ENCODE measurements at places on chromosomes 1 and 21. TPM values are rescaled to one million over a fixed set of nuclear protein-coding genes. Genes with fewer than 3 reads are reported as not detected.

DNA sequence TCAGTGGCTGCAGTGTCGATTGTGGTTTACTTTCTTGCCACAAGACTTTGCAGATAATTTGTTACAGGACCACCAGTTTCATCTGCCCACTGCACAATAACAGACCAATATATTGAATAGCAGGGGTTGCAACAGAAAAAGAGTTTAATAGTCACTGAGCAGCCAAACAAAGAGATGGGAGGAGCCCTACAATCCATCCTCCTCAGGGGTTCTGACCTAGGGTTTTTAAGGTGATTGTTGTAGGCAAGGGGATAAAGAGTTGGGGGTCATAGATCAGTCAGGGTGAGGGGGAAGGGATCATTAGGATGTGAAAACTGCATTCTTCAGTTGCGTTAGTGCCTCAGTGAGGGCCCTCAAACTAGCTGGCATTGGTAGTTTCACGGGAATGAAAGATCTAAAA lies 110.7 kb upstream of the OLFM3 start:
- no peak for DNase-seq

GRCh38 chr1:59188413-59189213 lies 108.3 kb upstream of the FGGY start:
- no peak for DNase-seq

DNA sequence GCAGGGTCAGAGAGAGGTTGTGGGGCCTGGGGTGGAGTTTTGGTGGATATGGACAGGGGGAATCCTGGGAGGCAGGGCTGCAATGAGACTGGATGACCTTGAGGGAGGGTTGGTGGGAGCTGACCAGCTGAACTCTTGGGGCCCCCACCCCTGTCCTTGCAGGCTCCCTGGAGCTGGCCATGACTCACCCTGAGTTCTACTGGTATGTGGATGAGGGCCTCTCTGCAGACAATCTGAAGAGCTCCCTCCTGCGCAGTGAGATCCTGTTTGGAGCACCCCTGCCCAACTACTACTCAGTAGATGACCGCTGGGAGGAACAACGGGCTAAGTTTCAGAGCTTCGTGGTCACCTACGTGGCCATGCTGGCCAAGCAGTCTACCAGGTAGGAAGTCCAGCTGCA lies 23.6 kb downstream of the DISP3 start:
- no peak for DNase-seq

DNA sequence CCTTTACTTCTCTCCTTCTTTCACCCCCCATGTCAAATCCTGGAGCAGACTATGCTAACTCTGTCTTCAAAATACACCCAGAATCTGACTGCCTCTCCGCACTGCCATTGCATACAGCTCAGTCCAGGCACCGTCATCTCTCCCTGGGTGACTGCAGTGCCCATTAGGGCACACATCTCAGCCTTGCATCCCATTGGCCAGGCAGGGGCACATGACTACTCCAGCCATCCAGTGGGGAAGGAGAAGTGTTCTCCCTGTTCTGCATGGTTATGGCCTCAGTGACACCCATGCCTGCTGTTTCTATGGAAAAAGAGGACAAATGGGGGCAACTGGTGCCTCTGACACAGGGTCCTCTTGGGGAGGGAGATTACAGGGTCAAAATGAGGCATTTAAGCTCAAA lies 270.5 kb downstream of the MATN1 start:
- DNase-seq, result no peak

- DNase-seq, result no peak
Measured at GRCh38 chr1:40897513-40897912, 35.4 kb upstream of the CITED4 start.

- DNase-seq, result no peak
Measured at GRCh38 chr1:113941245-113941559, 12.1 kb downstream of the HIPK1 start.

DNA sequence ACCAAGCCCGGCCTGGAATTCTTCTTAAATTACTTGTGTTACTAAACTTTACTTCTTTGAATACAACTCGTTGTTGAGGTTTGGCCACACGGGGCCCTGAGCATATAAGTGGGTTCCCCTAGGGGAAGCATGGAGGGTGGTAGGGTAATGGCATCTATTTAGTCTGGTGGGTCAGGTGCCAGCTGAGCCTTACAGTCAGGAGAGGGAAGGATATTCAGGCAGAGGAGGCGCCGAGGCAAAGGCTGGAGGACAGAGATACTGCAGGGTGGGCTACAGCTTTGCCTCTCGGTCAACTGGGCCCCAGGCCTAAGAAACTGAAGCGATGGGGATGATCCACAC lies 424 bp upstream of the NECAP2 start:
- DNase-seq, result no peak

- no peak for DNase-seq
Measured at GRCh38 chr21:44382536-44382935, 29.1 kb downstream of the TRPM2 start.

GRCh38 chr1:149986486-149987296 lies 23.8 kb downstream of the OTUD7B start:
- DNase-seq, result no peak

- DNase-seq, result no peak
Measured at GRCh38 chr1:203772836-203773235, 7.9 kb downstream of the LAX1 start.

GRCh38 chr1:232844791-232845190 lies 39.6 kb downstream of the MAP10 start:
- no peak for DNase-seq

DNA sequence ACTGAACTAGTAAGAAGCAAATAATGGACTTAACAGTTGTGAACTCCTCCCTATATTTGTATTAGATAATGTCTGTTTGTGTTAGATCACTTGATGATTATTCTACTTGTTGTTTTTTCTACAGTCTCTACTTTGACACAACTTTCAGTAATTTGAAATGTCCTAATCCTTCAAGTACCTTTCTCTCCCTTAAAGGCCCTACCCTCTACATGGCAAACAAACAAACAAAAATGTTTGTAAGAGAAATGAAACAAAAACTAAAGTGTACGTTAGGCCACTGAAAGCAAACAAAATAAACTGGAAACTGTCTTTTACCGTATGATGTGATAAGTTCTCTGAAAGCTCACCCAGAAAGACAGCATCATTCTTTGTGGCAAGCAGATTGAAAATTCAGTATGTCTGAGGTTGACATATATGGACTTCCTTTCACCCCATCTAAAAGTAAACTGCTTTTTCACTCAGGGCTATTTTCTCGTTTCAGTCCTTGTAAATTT lies 255.9 kb upstream of the SNX7 start:
- DNase-seq, result no peak

- DNase-seq, result no peak
Measured at GRCh38 chr1:240230816-240231215, 139.1 kb downstream of the FMN2 start.

GRCh38 chr1:22967833-22968232 lies 4.8 kb downstream of the LACTBL1 start:
- DNase-seq, result no peak

GRCh38 chr1:60562740-60563139 lies 489.2 kb upstream of the C1orf87 start:
- no peak for DNase-seq

DNA sequence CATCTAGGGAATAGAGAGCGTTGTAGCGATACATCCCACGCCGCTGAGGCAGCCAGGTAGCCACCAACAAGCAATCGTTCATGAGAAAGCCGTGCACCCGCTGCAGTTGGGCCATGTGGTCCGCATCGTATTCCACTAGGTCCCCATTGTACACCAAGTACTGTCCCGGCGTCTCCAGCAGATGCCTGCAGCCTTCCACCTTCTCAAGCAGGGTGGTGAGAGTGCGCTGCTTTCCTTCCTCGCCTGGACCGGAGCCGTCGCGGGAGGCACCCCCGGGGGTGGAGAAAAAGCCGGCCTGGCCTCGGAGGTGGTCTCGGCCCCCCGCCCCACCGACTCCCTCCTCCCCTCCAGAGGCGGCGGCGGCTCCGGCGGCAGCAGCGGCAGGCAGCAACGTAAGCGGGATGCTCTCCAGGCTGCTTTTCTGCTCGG lies 595 bp downstream of the EXOC8 start:
- DNase-seq, result no peak

- no peak for DNase-seq
Measured at GRCh38 chr1:151001602-151002001, 5.1 kb downstream of the MINDY1 start.

DNA sequence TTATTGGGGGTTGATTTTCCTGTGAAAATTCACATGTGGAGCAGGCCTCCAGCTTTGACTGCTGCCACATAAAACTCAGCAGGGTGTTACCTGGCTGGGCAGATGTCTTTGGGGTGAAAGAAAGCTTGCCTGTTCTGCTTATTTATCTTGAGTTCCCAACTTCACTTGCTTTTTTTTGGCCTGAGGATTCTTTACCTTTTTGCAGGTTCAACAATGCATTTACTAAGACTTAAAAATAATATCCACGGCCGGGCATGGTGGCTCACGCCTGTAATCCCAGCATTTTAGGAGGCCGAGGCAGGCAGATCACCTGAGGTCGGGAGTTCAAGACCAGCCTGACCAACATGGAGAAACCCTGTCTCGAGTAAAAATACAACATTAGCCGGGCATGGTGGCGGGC lies 509.1 kb downstream of the KIF26B start:
- no peak for DNase-seq

DNA sequence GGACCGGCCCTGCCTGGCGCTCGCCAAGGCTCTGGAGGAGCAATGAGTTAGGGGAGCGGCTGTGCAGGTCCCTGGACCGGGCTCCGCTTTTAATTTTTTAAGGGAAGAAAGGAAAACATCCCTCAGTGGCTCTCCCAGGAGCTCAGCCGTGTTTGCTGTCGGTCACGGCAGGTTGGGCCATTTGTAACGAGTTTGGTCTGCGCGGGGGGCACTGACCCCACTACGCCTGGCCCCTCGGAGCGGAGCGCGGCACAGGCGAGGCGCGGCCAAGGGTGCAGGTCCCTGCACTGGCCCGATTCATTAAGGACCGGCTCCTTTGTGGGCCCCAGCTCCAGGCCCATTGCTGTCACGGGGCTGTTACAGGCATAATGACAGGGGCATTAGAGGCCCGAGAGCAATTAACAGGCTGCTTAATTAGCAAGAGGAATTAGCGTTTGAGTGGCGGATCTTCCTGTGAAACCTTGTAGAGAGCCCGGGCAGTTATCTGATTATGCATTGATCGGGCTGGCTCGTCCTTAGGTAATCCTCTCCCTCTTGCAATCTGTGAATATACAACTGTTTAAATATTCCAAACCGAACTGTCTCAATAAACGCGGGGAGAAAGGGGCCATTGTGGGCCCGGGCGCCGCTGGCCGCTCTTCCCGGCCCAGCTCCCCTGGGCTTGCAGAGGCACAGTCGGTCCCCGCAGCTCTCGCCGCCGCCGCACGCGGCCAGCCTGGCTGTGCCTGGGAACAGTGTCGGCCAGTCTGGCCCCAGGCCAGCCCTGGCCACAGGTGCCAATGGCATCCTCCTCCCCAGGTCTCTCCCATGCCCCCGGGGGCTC lies 56.8 kb downstream of the PRDM16 start:
- no peak for DNase-seq

DNA sequence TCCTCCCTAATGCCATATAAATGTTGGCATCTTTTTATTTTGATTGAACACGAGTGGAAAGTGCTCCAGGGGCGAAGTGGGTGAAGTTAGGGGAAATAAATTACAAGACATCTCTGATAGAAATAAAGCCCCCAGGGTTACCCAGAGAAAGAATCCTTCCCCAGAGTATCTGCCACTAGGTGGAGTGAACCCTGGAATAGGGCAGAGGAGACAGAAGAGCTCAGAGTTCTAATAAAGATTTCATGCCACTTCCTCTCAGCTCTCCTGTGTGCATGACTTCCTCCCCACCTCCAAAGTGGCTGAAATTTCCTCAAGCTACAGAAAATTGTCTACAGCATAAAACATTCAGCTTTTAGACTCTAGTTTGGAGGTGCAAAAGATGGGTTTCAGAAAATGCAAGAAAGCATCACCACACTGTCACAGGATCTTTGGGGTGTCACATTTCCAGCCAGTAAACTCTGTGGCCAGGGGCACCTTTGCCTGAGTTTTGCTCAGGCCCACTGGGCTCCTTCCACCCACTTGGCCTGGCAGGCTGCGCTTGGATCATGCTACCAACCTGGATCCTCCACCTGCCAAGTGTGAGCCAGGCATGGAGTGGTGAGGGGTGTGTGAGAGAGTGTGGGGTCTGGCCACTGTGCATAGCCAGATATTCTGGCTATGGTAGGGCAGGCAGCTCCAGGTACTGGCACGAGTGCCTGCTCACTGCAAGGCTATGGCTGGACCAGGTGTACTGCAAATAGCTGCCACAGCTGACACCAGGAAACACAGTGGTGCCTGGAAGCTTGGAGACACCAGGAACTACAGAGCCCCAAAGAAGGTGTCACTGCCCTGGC lies 208.8 kb upstream of the USP25 start:
- no peak for DNase-seq

DNA sequence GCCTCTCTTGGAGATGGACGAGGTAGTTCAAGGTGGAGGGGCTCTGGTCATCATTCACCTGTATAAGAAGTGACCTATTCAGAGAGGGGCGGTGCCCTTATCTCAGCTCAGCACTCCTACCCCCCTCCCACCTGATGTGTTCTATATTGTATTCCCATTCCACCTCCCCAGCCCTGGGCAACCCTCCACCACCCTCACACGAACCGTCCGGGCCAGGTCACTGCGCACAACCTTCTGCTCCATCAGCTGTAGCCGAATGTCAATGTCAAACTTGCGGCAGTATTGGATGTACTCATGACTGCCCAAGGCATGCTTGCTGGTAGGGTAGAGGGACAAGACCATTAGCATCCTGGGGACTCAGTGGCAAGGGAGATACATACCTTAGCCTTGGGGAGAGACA lies 34.3 kb downstream of the PIK3C2B start:
- no peak for DNase-seq

GRCh38 chr1:105492921-105493320 lies 1563.6 kb upstream of the PRMT6 start:
- DNase-seq, result no peak

DNA sequence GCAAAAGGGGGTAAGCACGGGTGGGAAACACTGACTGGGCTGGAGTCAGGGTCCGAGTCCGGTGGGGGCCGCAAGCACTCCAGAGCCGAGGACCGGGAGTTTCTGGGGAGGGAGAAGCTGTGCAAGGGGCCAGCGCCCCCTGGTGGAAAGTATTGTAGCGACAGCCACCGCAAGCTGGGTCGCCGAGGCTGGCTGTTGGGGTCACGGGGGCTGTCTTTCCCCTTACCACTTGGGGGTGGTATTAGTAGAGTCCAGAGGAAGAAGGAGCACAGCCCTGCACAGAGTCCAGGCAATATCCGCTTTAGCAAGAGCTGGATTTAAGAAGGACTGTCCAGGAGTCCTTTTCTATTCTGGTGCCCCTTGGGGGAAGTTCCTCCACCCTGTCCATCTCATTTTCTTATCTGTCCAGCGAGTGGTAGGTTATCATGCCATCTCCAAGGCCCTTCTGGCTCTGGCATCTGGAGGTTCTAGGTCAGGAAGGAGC lies 17.9 kb upstream of the ETV3 start:
- DNase-seq, result no peak

- DNase-seq, result no peak
Measured at GRCh38 chr1:230043081-230043480, 24.0 kb upstream of the GALNT2 start.

- no peak for DNase-seq
Measured at GRCh38 chr21:31158789-31159581, 120.7 kb upstream of the KRTAP19-8 start.

The MAP3K7CL gene
- 20.3 TPM for total RNA-seq

The LCE1D gene
- total RNA-seq, result not detected

The AMY1A gene
- total RNA-seq, result not detected

The GJB4 gene
- not detected for total RNA-seq

The NTNG1 gene
- total RNA-seq, result 0.99 TPM

The HSF2BP gene
- 0.78 TPM for total RNA-seq

The S100A16 gene
- total RNA-seq, result 82.3 TPM

The KCNK1 gene
- total RNA-seq, result 8.5 TPM

The CD1D gene
- 2.4 TPM for total RNA-seq

The TDRD5 gene
- not detected for total RNA-seq

The F13B gene
- not detected for total RNA-seq

The DEGS1 gene
- total RNA-seq, result 104 TPM

The ELF3 gene
- total RNA-seq, result 4.9 TPM

The ROR1 gene
- 41.2 TPM for total RNA-seq

The SPRR2A gene
- not detected for total RNA-seq

The IFNAR1 gene
- 31.3 TPM for total RNA-seq

Measured in thoracic aorta (tissue), 2 donors.